ENCODE measurements at places on chromosomes 4 and X.

DNA sequence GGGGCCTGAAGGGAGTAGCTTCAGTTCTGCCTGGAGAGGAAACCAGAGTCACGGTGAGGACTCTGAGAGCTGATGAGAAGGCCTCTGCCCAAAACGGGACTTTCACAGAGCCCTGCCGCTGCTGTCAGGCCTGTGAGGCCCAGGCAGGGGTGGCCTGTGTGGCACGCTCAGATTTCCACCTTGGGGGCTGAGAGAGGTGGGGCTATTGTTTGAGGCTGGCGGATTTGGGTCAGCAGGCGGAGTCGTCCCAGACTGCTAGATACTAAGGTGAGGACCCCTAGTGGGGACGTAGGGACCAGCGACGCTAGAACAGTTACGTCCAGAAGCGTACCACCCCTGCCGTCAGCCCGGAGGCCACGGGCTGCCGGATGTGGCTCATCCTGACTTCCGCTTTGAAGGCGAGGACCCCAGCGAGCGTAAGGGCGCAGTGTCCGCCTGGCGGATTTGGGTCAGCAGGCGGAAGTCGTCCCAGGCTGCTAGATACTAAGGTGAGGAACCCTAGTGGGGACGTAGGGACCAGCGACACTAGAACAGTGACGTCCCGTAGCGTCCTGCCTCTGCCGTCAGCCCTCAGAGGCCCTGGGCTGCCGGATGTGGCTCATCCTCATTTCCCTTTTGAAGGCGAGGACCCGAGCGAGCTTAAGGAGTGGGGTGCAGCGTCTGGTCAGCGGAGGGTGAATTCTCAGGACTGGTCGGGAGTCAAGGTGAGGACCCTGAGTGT, at the start of gene MAGEB1:
TSS of gene MAGEB1 (plus strand) at position 378 of the 721 bp plus-strand sequence. CDS start 3,348 bp downstream, outside the sequence.
- no peak for DNase-seq

DNA sequence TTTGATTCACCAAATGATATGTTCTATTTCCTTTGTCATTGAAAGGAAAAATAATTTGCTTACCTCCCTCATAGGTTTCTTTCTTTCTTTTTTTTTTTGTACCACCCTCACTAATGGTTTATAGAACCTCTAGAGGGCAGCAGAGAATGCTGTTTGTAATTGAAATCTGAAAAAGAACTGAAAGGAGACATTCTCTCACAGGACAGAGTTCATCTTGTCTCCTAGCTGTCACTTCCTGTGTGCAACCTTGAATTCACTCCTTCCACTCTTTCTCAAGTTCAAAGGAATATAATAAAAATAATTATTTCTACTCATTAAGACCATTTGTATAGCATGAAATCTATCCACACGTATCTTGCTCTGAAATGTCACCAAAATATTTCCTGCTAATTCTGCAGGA, 51.0 kb downstream of the GUCY1B1 start:
- DNase-seq = no peak

DNA sequence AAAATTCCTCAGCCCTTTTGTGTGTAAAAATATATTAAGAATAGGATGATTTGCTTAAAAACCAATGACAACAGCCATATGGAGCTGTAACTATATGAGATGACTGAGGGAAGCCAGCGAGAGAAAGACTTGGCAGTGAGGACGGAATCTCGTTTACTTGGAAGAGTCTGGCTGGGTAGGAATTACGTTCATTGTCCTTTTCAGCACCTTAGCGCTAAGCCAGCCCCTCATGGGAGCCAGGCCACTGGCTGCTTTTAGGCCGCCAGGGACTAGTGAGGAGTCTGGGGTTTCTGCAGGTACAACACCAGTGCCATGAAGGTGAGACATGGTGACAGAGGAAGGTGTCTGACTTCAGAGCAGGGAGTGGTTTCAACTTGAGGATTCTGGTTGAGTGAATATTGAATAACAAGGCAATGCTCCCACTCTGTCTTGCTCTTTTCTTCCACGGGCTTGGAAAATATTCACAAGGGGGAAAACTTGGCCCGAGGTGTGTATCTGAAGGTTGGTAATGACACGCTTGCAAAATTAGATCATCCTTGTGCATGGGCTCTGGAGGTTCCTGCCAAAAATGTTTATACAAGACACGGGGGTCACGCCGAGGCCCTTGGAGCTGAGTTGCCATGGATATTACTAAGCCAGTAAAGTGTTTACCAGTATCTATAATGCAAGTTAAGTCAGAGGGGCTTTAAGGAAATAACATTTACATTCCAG, 17.4 kb downstream of the KLF3 start:
- DNase-seq = no peak

DNA sequence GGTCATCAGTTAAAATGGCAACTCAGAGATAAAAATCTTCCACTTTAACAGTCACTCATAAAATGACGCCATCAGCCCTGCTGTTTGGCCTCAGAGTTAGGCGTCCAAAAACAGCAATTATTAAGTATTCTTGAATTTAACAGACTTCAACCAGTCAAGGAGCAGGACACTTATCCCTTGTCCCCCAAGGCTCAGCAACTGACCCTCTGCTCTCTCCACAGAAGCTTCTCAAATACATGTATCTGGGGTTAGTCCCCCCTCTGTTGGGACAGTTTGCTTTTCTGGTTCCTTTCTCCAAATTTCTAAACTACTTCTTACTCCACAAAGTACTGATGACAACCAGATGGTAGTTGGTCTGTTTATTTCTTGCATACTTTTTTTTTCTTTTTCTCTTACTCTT, 54.4 kb downstream of the SOD3 start:
- no peak for DNase-seq

DNA sequence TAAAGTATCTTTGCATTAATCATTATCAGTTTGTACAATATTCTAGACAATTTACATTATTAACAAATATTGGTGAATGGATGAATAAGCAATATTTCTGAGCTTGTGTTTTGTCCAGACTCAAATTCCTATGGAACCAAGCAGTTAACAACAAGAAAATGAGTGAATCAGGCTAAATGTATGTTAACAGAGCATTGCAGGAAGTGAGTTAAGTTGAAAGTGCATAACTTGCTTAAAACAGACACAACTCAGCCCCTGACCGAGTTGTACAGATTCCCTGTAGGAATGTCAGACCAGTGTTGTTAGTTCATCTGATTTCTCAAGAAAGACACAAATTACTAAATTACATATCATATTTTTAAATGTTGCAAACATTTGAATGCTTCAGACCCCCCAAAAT, 23.7 kb upstream of the CSN1S1 start:
- no peak for DNase-seq

DNA sequence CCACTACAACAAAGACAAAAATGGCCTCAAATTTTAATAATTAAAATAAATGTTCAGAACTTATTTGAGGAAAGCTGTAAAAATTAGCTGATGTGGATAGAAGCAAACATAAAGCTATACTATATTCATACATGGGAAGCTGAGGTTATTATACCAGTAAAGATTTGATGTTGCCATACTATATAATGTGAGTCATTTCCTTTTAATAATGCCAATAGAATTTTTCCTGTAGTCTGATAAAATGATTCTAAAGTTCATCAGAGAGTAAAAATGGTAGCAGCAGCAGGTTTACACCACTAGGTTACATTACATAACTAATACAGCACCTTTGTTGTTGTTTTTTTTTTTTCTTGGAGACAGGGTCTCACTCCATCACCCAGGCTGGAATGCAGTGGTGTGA, 45.5 kb upstream of the CYP2U1 start:
- no peak for DNase-seq

DNA sequence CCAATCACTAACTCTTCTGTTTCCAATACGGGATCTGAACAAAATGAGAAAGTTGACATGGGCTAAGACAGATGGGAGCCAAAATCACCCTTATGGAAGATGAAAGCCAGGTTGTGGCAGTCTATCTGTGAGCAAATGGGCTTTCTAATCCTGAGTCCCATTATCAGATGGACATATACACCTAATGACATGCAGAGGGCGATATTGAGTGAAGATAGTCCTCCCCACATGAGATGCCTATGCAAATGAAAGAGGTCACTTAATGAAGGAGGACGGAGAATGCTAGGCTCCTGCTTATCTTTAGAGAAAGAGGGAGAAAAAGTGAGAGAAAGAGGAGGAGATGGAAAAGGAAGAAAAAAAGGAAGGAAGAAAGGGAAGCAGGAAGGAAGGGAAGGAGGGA, 547.5 kb downstream of the NLGN4X start:
- no peak for DNase-seq
